Stimulated activated CD8-positive, alpha-beta memory T cell treated with anti-CD3 and anti-CD28 coated beads, Interleukin-7, amount 100 ng/mL, for 24 hours (primary cell): ENCODE measurements at places on chromosomes 12 and 14.

DNA sequence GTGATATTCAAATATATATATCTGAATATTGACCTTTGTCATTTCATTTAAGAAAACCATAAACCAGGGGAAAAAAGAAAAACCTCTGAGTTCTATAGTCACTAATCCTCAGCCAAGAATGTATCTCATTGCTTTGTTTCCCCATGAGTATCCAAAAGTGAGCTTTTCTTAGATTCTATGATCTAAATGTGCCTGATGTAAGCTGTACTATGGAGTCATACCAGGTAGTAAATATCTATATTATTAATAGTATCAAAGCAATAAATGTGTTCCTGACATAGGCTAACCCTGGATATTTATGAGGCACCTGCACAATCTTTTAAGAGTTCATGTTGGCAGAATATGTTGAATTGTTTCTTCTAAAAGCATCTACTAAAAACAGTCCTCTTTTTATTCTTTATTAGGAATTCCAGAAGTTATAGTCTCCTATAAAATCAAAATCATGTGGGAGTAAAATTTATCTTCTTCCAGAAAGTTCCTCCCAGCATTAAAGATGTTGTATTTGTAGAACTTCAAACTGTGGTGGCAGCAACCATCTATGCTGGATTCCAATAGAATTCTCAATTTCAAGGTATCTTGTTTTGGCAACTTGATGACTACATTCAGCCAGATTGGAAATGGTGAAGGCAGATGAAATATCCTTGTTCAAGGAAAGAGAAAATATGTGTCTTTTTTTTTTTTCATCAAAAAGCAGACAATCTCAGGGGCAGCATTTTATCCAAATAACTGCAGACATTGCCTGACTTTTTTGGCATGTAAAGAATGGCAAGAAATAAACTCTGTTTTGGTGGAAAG lies 139.7 kb upstream of the RASSF8 start:
- DNase-seq: no peak

- DNase-seq: no peak
These were observed 1.5 kb downstream of the CHURC1 start for GRCh38 chr14:64915797-64916196.

DNA sequence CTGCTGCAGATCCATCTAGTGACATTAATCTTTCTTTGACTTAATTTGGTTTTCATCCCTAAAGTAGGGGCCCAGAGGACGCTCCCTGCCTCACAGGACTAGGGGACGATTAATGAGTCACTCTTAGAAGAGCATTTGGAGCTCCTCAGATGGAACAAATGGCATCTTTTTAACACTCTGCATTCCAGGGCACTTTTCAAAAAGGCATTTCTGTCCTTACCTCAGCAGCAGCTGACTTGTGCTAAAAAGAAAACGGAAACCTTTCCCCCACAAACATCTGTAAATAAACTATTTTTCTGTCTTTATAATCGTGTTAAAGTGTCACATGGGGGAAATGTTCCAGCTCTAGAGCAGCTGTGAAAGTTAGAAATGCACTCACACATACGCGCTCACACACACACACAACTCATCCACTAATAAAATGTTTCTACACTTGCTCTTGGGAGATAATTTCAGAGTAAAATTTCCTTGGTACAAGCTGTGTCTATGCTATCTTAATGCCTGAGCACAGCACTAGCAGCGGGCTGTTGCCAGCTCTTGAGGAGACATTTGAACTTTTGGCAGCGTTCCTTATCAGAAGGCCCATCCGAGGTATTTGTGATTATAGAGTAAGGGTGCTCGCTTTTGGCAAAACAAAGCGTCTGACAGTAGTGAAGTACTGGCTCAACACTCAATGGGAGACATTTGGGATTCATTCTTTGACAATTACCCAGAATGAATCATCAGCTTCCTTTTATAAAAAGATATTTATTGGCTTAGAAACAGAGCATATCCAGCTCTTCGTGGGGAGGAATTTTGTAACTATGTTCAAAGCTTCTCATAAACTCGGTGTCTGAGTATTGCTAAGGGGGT lies 141.3 kb downstream of the PLXNC1 start:
- no peak for DNase-seq

DNA sequence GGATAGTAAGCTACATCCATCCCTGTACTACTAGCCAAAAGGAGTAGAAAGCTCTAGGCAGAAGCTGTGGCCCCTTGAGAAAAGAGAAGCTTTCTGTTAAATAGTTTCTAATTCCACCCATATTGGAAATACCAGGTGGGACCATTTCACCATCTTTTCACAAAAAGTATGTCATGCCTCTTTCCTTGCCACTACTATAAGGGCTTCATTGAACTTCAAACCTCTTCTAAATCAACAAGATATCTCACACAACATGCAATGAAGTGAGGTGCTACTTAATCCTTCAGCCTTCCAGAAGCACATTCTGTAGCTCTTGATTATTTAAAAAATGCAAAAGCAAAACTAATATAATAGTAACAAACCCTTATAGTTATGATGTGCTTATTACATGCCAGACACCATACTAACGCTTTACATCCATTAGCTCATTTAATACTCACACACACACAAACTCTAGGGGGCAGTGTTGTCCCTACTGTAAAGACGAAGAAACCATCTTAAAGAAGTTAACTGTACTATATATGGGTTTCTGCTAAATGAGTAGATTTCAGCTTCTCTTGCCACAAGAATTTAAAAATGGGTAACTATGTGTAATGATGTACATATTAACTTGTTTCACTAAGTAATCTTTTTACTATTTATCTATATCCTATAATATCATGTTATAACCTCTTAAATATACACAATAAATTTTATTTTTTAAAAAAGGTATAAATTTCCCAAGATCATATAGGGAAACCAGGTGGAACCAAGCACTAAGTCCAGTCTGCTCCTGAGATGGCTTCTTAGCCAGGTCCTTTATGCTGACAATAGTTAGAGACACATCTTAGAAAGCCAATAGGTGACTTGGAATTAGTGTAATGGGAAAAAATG lies 124.4 kb downstream of the RPS29 start:
- DNase-seq: peak; percentile 17

DNA sequence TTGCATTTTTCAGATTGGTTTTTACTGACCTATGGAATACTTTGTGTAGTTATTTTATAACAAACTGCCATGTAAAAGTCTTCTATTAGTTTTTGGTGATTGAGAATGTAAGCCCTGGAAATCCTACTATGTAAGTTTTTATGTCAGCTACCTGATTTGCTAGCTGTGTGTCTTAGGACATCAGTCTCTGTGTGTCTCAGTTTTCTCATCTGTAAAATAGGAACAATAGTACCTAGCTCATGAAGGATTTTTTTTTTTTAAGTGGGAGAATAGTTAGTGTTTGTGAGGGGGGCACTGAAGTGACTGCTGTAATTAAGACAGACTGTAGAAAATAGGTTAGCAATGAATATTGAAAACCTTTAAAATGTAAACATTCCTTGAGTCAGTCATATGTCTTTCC lies 51.9 kb upstream of the KCNMB4 start:
- DNase-seq: no peak

DNA sequence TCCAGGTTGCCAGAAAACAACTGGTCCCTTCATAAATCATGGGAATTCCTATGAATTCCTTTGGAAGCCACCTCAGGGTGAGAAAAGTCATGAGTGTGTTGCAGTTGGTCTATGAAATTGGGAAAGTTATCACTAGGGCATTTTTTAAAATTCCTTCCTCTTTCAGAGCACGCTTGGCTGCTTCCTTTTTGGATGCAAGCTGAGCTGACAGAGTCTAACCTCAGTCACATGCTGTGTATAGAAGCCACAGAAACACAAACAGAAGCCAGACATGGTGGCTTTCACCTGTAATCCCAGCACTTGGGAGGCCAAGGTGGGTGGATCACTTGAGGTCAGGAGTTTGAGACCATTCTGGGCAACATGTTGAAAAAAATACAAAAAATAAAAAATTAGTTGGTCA lies 21.7 kb upstream of the HELB start:
- no peak for DNase-seq

- DNase-seq: no peak
These were observed 585.7 kb upstream of the TMEM132C start for GRCh38 chr12:127681151-127681754.

DNA sequence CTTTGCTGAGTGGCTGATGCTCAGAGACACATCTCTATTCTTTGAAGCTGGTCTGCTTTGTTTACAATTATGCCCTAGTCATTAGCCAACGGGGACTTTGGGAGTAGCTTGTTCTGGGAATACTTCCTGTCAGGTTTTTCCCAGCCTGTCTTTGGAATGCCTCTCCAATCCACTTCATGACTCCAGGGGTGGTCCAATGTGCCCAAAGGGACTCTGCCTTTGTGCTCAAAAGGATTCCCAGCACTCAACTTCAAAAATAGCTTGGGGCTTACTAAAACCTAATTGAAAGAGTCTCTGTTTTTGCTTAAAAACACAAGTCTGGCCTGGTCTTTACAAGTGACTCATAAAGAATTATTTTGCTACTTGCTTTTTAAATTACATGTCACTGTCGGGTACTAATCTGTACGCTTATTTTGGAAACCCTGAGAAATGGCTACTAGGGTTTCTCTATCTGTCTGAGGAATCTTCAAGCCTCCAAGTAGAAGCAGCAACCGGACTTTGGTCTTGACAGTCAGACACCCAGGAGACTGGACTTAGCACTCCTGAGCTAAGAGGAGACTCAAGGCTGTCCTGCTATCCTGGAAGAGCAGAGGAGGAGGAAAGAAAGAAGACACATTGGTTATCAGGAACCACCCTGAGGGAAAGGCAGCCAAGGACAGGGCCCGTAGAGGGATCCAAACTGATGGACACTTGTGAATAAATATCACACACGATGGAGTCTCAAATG lies 20.7 kb downstream of the PHLDA1 start:
- DNase-seq: no peak

DNA sequence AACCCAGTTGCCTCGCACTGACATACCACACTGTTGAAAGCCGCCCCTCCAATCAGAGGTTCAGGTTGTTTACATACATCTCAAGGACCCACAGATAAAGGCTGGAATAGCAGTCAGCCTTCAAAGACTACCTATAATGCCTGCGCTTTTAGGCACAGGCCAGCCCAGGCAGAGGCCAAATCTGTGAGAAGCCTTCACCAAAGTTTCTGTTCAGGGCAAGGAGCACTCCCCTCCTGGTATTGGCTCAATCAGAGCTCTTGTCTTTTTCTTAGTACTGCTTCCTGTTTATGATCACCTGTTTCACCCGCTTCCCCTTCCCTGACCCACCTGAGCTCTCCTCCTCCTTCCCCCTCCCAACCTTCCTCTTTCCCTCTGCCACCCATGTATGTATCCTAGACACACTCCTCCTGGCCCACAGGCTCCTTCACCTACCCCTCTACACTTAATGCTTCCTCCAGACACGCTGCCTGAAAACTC lies 34.8 kb downstream of the DUSP16 start:
- DNase-seq: no peak

GRCh38 chr12:16716928-16717327 lies 111.0 kb upstream of the LMO3 start:
- no peak for DNase-seq

- no peak for DNase-seq
These were observed 145.0 kb upstream of the SLC38A2 start for GRCh38 chr12:46517579-46517962.

GRCh38 chr14:100383727-100384158 lies 60.6 kb downstream of the SLC25A47 start:
- DNase-seq: peak; percentile 37

DNA sequence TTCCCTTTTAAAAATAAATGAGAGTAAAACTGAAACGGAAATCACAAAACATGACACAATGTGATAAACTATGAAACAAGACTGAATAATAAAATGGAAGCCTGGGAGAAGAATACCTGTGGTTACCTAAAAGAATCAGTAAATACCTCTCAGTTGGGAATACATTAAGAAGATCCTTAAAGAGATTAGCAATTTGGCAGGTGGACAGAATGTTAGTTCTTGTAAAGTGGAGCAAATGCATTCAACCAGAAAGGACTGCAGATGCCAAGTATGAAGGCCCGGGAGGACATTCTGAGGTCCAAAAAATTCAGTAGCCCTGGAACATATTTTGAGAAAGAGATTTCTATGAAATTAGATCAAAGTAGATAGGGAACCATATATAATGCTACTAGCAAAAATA lies 861.3 kb upstream of the SEL1L start:
- no peak for DNase-seq

DNA sequence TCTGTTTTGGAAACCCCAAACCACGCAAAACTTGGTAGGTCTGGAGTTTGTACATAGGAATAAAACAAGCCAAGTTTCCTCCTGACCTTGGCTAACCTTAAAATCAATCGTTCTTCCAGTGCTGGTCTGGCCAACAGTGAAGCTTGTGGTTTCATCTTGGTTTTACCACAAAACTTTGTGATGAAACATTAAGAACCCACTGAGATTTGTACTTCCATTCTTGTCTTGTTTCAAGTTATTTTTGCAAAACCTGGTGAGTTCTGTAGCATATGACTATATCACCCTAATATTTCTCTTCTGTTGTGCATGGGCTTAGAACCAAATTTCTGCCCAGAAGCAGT lies 26.4 kb downstream of the SIX1 start:
- DNase-seq: no peak

GRCh38 chr14:95315579-95315978 lies 4.1 kb downstream of the CLMN start:
- no peak for DNase-seq

DNA sequence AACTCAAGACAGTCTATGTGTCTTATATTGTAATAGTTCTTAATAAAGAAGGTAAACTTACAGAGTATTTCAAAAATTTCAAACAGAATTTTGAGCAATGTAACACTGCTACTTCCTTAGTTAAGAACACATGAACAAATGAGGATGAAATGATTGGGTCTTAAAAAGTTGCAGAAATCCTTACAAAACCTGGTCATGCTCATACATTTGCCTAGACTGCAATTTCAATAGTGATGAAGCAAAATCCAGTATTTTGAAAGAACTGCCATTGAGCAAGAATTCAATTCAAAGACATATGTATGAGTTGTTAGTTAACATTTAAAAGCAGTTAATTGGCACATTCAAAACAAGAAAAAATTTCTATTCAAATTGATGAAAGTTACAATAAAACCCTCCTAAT lies 17.8 kb upstream of the HIF1A start:
- DNase-seq: no peak

DNA sequence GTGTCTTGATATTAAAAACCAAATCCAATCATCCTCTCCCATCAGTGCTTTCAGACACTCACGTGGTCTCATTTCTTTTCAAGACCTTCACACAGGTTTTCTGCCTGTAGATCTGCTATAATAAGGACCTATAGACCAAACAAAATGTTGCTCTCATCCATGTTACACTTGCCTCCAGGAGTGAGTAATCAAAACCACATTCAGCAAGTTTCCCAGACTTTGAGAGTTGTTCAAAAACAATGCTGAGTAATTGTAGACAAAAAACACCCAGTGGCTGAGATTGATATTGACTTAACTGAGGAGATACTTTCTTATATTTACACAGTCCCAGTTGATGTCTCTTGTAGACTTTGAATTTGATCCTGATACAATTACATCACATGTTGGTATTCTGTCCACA lies 383.1 kb downstream of the TMEM132D start:
- DNase-seq: no peak

GRCh38 chr14:70780396-70781075 lies 28.8 kb downstream of the MAP3K9 start:
- DNase-seq: no peak

GRCh38 chr12:29343022-29343799 lies 37.8 kb downstream of the ERGIC2 start:
- no peak for DNase-seq
